NCI-H82 (cell line): ENCODE measurements at places on chromosomes 5 and 9.

DNA sequence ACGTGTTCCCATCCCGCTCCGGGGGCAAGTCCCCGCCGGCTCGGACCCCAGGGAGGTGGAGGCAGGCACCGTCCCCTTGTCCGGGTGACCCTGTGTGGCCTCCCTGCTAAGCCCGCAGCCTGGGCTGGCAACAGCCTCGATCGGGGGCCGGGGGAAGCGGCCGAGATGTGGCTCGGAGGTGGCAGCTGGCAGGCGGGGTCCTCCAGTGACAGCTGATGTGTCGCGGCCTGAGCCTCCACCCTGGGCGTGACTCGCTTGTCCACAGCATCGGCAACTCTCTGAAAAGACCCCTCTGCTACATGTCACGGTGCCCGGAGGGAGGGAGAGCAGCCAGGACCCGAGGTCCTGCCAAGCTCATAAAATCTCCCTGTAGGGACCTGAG is 124.8 kb upstream of the IRX4 start:
- no peak for DNase-seq

DNA sequence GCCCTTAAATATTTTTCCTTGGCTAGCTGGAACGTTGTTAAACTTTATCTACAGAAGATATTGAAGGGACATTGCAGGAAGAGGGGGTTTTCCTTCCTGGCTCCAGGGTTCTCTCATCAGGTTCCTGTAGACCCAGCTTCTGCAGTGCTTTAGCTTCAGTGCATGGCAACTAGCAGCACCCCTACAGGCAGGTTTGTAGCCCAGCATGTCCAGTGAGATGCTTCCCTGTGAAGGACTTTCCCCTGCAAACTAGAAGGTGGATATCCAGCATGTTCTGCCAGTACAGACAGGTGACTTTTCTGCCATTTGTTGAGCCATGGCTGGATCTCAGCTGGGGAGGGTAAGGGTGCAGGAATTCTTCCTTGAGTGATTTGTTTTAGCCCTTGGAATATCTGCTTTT is 10.4 kb downstream of the CCL28 start:
- peak; percentile 43 for DNase-seq

- DNase-seq: no peak
Measured at GRCh38 chr9:16312116-16312515, 558.4 kb downstream of the BNC2 start.

- DNase-seq: no peak
Measured at GRCh38 chr5:150017226-150018005, 16.9 kb downstream of the HMGXB3 start.

DNA sequence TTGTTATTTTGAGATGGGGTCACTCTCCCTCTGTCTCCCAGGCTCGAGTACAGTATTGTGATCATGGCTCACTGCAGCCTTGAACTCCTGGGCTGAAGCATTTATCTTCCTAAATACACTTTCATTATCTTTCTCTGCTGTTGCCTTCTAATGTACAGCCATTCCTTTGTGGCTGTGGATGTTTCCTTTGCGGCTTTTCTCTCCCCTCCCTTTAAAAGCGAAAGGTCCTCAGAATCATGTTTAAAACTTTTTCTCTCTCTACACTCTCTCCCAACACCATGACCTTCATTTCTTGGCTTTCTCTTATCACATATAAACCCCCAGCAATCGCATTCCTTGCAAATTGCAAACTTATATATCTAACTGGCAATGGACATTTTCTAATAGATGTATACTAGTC is 1.6 kb downstream of the IFNA2 start:
- DNase-seq: no peak

- no peak for DNase-seq
Measured at GRCh38 chr5:139445325-139446170, 6.2 kb upstream of the DNAJC18 start.

- DNase-seq: no peak
Measured at GRCh38 chr5:62152394-62153087, 153.5 kb upstream of the KIF2A start.

DNA sequence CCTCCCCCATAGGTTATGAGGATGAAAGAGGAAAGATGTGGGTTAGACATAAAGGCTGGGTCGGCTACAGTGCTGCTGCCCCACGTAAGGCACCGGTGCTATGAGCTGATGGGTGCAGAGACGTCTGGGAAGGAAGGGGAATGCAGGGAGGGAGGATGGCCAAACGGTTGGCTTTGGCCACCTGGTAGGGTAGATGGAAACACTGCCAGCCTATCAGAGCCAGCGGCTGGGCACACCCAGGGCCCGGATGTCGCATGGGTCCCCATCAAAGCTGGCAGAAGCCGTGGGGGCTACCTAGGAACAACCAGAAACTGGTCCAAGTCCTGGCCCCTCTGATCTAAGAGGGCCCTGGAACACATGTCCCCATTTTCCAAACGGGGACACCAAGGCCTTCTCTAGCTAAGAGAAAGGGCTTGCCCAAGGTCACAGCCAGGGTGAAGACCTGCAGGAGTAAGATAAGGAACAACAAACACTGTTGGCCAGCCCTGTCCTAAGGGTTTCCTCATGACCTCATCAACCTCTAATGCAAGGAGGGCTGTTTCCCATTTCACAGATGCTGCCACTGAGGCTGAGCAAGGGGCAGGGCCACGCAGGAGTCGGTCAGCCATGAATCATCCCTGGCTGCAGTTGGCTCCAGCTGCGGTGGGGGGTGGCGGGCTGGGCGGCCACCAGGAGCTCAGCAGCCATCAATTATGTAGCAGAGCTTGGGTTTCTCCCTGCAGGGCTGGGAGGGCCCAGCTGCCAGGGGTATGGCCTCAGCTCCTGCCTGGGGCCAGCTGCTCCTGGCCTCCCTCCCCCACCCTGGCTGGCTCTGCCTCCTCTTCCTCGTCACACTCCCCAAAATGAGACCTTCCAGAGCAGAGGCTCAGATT is 4.9 kb downstream of the SH3GLB2 start:
- peak; percentile 94 for DNase-seq

- DNase-seq: no peak
Measured at GRCh38 chr5:475704-476101, 32.7 kb downstream of the EXOC3 start.

- DNase-seq: no peak
Measured at GRCh38 chr5:95794070-95794516, 28.4 kb downstream of the GLRX start.

DNA sequence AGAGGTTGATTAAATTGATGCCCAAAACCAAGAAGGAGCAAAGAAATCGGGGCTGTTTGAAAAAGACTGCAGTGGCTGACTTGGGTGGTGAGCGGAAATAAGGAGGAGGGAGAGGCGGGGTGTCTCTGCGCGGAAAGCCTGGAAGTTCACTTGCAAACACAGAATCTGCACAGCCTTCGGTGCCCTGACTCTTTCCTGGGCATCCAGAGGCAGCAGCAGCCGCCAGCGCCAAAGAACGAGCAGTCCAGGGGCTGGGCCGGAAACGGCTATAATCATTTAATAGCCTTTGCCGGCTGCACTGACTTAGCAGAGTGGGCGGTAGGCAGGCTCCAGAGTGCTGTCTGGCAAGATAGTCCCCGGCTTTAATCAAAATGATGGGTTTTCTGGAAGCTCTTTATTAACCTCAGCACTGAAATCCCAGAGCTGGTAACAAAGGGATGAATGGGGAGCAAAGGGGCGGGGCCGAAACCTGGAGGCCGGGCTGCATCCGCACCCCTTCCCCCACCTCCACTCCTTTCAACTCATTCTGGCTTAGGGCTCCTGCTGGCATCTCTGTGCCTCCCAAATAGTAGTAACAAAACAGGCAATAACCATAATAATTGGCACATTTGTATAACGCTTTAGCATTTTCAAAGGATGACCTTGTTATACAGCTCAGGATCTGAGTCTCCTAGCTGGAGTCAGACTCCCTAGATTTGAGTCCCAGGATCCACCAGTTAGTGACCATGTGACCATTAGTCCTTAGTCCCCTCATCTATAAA is 35.7 kb downstream of the PCDHAC2 start:
- peak; percentile 92 for DNase-seq

- DNase-seq: no peak
Measured at GRCh38 chr9:114499941-114500696, 5.2 kb downstream of the WHRN start.

DNA sequence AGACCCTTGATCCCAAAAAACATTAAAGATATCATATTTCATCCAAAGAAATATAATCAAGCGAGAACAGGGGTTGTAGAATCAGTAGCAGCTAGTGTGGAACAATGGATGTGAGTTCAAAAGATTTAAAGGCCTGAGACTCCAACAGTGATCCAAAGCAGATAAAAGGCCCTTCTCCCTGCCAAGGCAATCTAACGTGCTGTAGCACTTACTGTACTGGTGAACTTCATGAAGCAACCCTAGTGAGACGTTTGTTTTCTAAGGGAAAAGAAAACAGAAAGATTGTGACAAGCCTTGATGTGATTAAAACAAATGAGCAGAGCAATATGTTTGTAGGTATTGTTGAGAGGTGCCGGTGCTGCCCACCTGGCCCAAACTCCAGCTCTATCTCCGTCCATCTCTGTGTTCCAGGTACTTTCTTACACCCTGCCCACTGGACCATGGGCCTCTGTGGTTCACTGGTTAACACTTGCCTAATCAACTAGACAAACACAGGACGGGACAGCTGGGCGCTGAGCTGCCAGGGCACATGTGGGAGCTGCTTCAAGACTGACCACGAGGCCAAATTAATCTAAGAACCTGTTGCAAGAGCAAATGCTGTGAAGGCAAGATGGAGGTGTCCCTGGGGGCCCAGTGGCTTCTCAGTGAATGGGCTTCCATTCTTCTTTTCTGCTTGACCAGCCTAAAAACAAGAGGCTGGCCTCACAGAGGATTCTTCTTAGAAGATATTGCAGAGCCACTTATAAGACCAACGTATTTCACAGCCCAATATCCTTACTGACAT is 265.5 kb downstream of the CWC27 start:
- peak; percentile 60 for DNase-seq

DNA sequence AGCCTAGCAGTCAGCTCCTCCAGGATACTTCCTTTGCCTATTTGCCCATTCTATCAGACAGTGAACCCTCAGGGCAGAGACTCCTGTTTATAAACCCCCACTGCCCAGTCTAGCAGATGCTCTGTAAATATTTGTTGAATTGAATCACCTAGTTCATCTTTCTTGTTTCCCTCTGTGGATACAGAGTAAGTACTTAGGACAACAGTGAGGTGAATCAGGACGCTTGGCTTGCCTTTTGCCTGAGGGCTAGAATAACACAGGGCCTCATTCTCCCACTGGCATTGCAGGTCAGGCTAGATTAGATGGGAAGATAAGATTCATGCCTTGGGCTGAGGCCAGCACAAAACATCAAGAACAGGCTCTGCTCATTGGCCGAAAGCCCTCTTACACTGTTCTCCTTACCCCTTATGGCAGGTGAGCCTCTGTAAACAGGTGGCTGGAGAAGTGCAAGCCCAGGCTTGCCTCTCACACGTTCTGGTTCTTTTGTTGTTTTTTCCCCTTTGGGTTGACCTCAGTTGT is 22.2 kb downstream of the TNFSF8 start:
- DNase-seq: no peak

DNA sequence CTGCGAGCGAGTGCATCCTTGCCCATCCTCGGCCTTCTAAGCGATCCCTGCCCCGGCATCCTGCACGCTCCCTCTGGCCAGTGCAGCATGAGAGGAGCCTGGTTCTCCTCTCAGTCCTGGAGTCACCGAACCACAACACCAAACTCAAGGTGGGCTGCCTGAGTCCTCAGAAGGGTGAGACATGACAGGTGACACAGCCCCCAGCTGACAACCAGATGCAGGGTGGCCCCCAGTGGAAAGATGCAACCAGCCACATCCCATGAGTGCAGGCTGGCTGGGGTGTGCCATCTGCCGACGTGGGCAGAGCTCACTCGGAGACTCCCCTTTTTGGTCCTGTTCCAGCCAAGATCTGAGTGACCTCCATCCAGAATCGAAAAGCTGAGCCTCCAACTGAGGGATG is 58.4 kb downstream of the COL23A1 start:
- DNase-seq: no peak

DNA sequence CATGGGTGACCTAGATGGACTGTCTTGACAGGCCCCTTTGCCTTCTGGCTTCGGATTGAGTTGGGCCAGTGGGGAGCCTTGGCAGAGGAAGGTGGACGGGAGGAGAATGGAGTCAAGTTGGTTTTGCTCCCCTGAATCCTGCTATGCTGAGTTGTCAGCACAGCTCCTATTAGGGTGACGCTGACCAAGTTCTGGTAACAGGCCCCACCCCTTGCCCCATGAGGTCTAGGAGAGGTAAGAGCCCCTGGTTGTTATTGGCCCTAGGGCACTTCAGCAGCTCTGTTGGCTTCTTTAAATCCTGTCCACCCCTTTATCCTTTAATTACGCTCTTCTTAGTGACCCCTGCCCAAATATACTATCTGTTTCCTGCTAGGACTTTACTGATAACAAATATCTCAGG is 39.4 kb upstream of the KIF2A start:
- DNase-seq: no peak

- no peak for DNase-seq
Measured at GRCh38 chr5:112957036-112957808, 19.4 kb upstream of the DCP2 start.

DNA sequence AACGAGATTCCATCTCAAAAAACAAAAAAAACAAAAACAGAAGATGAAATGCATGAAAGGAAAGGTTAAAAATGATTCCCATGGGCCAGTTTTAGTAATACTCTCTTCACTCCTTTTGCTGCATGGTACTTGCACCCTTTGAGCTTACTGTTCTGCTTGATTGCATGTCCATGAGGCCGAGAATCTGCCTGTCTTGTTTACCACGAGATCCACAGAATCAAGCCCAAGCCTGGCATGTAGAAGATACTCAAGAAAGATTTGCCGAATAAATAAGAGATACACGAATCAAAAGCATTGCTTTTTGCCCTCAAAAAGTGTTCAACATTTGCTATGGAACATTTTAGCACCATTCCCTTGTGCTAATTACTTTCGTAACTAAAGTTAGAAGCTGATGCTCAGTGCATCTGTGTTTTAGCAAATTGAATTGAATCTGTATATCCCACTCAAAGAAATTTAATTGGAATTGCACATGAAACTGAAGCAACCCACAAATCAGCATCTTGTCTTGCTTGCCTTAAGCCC is 1.1 kb downstream of the FAXDC2 start:
- DNase-seq: no peak

- DNase-seq: peak; percentile 54
Measured at GRCh38 chr5:153496835-153497234, 6.4 kb downstream of the GRIA1 start.

- DNase-seq: no peak
Measured at GRCh38 chr5:1252681-1253080, 27.5 kb downstream of the SLC6A18 start.

- DNase-seq: no peak
Measured at GRCh38 chr5:113255105-113255504, 179.7 kb downstream of the TSSK1B start.

DNA sequence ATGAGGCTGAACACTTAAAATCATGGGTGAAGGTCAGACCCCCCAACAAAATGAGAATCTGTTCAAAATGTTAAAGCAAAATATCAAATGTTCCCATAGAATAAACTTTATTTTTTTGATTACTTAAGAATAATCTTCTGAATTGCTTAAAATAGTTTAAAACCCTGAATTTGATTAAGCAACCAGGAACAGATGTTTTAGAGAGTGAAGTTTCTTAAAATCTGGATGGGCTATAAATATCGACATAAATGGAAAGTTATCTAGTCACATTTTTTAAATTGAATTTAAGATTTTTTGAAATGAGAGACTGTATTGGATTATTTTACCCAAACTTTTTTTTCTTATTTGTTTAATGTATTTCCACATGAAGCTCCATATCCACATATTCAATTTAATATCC is 98.5 kb downstream of the ADAMTS12 start:
- no peak for DNase-seq

GRCh38 chr9:22363421-22363887 is 83.2 kb upstream of the DMRTA1 start:
- DNase-seq: no peak
